ENCODE measurements at places on chromosomes 6 and 20. TPM values are rescaled to one million over a fixed set of nuclear protein-coding genes. Genes with fewer than 3 reads are reported as not detected.

The TAAR6 gene
- not detected for polyA plus RNA-seq

The GHRH gene
- polyA plus RNA-seq, result not detected

The INSM1 gene
- polyA plus RNA-seq, result 0.22 TPM

The PHACTR2 gene
- polyA plus RNA-seq, result 11.6 TPM

The TTK gene
- 0.17 TPM for polyA plus RNA-seq

The BPIFB1 gene
- polyA plus RNA-seq, result 0.60 TPM

The PSMA7 gene
- 266 TPM for polyA plus RNA-seq

The C6orf15 gene
- polyA plus RNA-seq, result not detected

Data from adipose tissue (tissue), 3 donors.